ENCODE measurements at places on chromosomes 7 and 10.

GRCh38 chr10:21173802-21174714, 276.9 kb upstream of the NEBL start:
- no peak for DNase-seq

DNA sequence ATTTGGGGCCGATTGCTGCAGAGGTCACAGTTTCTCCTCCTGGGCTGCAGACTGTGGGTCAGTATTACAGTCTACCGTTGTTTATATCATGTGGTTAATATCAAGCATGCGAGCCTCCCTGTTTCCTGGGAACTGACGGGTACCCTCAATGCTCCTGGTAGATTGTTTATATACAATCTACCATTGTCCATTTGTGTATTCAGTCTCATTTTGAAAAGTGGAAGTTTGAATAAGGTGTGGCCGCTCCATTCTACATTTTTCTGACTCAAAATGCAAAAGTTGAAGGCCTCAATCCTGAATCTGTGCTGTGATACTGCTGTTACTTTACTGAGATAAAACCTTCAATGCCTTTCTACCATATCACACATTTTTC, 107.9 kb downstream of the ACTR3B start:
- DNase-seq: no peak

DNA sequence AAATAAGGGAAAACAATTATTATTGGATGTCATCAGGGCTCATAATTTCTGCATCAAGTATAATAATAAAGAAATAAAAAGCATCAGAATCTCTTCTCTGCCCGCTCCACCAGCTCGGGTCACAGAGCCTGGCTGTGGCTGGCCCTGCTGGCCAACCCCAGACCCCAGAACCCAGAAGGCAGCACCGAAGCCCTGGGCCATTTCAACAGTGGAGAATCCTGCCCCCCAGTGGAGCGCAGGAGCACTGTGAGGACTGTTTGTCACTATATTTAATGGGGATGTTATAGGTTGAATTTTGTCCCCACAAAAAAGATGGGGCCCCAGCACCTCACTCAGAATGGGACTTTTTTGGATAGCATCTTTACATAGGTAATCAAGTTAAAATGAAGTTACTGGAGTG, 27.3 kb downstream of the DENND11 start:
- DNase-seq: no peak

DNA sequence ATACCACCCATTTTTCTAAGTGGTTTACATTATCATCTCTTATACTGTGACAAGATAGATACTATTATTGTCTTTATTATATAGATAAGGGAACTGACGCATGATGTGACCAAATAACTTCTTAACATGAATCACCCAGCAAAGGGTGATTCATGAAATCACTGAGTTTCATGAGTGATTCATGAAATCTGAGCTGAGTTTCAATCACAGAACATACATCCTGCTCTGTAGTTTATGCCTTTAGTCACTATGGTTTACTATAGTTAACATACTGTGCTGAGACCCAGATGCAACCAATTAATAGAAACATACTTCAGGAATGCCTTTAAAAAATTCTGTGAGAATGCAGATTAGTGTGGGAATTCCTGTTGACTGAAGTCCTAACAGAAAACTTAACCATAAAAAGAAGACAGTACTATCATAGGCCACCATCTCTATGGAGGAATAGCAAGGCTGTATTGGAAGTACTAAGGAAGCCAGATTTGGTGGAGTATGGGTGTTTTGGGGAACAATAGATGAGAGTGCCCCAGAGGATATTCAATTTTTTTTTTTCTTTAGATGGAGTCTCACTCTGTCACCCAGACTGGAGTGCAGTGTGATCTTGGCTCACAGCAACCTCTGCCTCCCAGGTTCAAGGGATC, 43.1 kb upstream of the SEMA3A start:
- DNase-seq: peak; percentile 91

DNA sequence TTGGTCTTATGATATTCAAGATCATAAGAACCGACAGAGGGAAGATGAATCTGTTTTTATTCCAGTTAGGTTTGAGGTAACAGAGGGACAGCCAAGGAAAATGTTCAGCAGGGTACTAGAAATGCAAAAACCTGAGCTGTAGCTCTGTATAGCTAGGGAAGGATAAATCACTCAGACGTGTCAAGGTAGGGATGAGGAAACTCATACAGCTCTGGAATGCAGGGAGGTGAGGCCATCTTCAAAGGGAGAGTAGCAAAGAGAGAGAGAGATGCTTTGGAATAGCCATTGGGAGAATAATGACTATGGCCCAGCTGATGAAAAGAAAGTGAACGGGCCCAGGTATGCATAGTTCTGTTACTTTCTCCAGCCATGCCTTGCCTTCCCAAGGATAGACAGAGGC, 77.8 kb downstream of the PAX2 start:
- DNase-seq: no peak

GRCh38 chr10:113693348-113693747, 13.6 kb downstream of the CASP7 start:
- DNase-seq: no peak

- no peak for DNase-seq
These were observed 64.6 kb downstream of the COL13A1 start for GRCh38 chr10:69866246-69866687.

- no peak for DNase-seq
These were observed 208.3 kb downstream of the CELF2 start for GRCh38 chr10:11225935-11226334.

DNA sequence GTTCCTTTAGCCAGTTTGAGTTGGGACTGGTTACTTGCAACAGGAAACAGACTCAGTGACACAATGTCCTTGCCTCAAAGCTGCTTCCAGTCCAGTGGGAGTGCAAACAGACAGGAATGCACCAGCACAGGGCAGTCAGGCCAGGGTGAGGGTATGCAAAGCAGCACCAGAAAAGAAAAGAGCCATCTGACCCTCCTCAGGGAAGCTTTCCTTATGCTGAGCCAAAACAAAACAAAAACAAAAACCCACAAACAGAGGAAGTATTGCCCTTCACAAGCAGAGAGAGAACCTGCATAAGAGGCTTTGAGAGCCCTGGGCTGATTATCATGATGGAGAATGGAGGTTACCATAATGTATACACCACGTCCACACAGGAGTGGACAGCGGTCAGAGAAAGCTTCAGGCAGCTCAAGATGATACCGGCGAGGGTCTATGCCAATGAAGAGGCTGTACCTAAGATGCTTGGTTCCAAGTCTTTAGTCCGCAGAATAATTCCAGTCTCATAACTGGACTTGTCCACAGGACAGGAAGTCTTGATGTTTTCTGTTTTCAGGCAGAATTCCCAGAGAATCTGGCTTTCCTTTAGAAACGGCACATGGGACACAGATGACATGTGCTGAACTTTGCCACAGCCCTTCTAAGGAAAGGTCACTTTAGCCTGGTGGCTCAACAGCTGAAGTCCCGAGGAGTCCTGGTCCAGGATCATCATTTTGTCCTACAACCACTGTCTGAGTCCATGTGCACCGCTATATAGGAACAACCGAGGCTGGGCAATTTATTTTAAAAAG, 263.3 kb downstream of the TNS3 start:
- no peak for DNase-seq

DNA sequence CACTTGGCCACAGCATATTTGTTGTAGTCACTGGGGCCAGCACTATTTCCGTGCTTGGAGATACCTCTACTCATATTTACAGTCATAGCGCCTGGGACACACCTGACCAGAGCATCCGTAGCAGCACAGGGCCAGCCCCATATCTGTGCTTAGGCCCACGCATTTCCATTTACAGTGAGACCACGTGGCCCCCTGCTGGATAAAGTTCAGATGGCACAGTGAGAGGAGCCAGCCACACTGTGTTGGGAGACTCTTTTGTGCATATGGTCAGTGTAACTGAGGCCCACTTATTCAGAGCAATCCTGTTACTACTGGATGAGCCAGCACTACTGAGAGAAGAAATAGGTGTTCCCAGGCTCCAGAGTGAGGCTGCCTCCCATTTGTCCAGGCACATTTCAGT, 455.3 kb downstream of the REEP3 start:
- peak; percentile 43 for DNase-seq

DNA sequence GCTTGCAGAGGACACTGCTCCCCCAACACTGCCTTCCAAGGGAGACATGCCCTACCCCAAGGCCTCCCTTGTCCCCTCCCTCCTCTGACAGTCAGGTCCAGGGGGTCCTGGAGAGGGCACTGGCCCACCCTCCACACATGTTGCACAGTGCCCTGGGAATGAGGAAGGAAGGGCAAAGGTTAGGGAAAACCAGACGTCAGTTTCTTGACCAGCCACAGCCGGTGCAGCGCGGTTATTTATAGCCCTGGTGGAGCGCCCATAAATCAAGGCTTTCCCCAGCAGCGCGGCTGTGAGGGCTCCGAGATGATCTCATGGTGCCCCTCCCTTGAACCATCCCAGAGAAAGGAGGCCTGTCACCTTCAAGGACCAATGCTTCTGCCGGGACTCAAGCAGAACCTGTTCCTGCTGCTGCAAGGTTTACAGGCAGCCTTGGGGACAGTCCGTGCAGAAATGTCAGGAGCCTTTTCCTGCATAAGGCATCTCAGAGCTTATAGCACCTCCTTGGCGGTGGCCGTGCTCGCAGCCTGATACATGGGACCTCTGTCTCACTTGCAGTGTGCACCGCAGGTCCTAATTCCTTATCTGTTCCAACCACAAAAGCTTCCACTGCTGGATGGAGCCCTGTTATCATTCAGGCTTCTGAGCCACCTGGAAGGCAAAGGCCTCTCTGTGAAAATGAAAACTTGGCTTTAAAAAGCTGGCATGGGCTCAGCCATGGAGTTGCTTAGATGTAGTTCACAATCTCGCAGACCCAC, 127.3 kb downstream of the LHPP start:
- no peak for DNase-seq

- no peak for DNase-seq
These were observed 10.1 kb downstream of the HNRNPA2B1 start for GRCh38 chr7:26190417-26190869.

GRCh38 chr7:130441408-130441869, 623 bp upstream of the CEP41 start:
- peak; percentile 57 for DNase-seq

DNA sequence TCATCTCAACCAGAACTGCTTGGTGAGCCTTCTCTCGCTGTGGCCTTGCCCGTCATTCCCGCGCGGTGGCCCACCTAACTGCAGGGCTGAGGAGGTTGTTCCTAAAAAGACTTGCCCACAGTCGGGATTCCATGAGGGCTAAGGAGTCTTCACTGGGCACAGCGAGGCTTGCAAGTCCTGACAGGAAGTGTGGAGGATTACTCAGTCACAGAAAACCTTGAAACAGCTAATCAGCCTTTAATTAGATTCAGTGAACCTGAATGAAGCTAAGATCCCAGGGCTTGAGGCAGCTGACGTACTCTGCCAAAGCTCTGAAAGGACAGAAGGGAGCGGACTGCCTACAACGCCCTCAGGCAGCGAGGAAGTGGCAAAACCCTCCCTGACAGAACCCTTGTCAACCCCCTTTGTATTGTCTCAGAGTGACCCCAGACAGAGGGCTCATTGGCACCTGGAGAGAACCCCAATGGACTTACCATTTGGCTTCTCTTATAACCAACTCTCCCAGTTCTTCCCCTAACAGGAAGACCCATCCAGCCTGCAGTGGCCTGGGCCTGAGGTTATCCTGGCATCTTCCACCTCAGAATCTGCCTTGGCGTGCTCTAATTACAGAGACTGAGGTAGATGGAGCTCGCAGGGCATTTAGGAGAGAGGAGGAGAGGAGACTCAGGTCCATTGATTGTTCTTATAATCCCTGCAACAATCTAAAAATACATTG, 2.5 kb upstream of the LAMB4 start:
- DNase-seq: no peak

DNA sequence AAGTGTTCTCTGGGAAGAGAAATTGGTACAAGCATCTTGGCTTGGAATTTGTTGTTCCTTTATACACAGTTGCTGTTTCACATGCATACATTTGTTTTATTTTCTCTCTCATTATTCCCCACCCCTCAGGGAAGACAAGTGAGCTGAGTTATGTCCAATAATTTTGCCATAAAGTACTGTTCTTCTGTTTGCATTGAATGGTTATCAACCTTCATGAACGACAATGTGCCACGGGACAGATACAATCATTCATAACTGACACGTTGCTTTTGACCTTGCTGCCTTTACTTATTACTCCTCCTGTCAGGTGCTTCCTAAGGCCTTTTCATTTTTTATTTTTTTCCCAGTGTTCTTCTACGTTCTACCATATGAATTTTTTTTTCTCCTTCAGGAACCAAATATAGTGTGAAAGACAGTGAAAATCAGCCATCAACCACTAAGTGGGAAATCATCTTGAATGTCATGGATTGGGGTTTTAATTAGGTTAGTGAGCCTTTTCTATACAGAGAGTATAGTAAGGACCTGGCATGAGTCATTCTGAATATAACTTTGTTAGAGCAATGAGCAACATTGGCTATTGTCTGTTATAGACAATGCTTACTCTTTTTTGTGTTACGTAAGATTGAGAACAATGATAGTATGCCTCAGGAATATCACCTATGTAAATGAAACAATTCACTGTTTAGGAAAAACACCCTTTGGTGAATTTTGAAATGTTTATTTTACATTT, 383.2 kb downstream of the MALRD1 start:
- no peak for DNase-seq

- DNase-seq: no peak
These were observed 53.0 kb upstream of the C1GALT1 start for GRCh38 chr7:7129381-7129780.

DNA sequence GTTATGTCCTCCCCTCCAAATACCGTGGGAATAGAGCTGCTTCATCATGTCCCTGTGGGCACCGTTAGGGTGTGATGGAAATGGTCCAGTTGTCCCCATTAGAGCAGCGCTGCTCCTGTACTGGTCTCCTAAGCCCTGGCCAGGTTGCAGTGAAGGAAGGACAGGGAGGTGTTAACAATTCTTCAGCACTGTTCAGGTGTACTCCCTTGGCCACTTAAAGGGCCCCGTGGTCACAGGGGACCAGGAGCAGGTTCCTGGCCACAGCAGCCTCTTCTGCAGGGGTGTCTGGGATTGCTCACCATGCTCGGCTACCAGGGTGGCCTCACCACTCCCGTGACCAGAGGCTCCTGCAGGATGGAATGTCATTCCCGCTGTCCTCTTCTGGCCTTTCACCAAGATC, 65.8 kb downstream of the MINDY4 start:
- no peak for DNase-seq

DNA sequence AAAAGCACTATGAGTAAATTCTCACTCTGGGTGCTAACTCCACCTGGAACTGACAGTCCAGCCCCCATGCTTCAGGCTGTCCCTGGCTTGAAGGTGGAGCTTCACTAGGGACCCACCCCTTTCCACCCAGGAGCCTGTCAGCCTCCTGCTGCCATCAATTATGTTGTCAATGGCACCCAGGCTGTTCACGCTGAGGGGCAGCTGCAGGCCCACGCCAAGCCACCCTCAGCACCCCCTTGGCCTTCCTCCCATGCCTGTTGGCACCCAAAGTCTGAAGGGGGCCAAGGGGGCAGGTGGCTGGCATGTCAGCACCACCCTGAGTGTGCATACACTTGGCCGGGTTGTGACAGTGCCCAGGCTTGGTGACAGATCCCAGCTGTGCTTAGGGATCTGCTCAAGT, 149.3 kb downstream of the NXPH1 start:
- DNase-seq: no peak
